Stimulated activated CD8-positive, alpha-beta memory T cell treated with anti-CD3 and anti-CD28 coated beads, Interleukin-7, amount 100 ng/mL, for 48 hours (primary cell): ENCODE measurements at places on chromosomes 6 and 20.

- no peak for DNase-seq
Observed at GRCh38 chr20:45098103-45098773, 2.7 kb downstream of the KCNS1 start.

DNA sequence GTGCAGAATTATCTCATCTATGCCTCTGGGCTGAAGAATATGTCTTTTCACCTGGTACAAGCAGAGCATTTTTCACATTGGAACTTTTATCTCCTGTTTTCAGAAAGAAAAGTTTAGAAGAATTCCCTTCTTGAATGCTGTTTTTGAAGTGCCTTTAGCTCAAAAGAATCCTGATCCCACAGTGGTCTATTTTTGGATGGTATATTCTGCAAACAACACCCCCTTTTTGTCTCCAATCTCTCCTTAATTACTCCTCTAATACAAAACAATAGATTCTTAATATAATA is 57.7 kb upstream of the HFE start:
- DNase-seq, result no peak

- no peak for DNase-seq
Observed at GRCh38 chr6:40343318-40343876, 243.8 kb downstream of the LRFN2 start.

GRCh38 chr20:878511-879307 is 37.4 kb downstream of the ANGPT4 start:
- DNase-seq, result no peak

- no peak for DNase-seq
Observed at GRCh38 chr20:11902285-11902697, 15.4 kb upstream of the BTBD3 start.

GRCh38 chr6:118935978-118936703 is 1.2 kb upstream of the MCM9 start:
- DNase-seq, result no peak

- no peak for DNase-seq
Observed at GRCh38 chr6:2543321-2543720, 207.4 kb downstream of the MYLK4 start.

DNA sequence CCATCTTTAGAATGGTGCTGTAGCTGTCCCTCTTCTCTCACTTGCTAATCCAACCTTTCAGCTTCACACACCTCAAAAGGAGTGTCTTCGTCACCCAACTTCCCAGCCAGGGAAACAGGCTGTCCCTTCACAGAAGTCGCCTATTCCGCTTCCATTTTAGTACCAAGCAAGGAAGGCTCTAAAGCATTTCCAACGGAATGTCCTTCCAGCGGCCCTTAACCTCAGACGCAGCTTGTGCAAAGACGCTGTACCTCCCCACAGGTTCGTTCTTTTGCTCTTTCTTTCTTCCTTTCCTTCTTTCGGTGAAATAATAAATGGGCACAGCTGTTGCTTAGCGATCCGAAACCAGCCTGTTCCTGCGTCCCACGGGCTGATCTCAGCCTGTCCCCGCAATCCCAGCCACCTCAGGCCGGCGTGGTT is 1.5 kb downstream of the PTPRT start:
- DNase-seq, result no peak

GRCh38 chr6:52579006-52579660 is 2.3 kb upstream of the TRAM2 start:
- no peak for DNase-seq

DNA sequence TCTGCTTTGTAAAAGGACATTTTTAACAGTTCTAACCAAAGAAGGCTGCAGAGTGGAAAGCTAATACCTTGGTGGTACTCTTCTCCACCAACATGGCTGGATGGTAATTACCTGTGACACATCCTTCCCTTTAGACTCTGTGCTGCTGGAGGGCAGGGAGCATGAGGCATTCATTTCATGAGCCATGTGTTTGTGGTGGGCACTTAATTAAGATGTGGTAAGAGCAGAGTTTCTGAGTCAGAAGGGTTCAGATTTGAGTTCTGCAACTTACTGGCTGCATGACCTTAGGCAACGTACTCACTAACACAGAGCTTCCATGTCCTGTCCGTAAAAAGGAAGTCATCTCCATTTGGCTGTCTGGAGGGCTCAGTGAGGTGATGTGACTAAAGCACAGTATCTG is 9.1 kb upstream of the ZNF133 start:
- DNase-seq, result no peak

DNA sequence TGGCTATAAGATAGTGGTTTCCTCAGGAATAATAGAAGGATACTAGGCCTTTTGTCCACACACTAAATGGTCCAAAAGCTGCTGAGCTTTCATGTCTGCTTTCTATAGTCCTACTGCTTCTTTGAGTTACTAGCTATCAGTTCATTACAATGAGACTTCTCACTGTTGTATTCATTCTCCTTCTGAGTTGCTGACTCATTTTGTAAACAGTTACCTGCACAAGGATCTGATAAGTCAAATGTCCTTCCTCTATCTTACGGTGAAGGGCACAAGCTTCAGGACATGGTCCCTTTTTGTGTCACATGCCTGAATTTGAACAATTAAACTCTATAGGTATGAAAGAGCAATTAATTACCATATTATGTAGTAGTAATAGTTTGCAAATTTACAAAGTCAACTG is 90.5 kb downstream of the MAN1A1 start:
- no peak for DNase-seq

GRCh38 chr20:58557733-58558342 is 42.6 kb upstream of the APCDD1L start:
- no peak for DNase-seq

- DNase-seq, result no peak
Observed at GRCh38 chr20:49859807-49860206, 47.2 kb downstream of the SLC9A8 start.

DNA sequence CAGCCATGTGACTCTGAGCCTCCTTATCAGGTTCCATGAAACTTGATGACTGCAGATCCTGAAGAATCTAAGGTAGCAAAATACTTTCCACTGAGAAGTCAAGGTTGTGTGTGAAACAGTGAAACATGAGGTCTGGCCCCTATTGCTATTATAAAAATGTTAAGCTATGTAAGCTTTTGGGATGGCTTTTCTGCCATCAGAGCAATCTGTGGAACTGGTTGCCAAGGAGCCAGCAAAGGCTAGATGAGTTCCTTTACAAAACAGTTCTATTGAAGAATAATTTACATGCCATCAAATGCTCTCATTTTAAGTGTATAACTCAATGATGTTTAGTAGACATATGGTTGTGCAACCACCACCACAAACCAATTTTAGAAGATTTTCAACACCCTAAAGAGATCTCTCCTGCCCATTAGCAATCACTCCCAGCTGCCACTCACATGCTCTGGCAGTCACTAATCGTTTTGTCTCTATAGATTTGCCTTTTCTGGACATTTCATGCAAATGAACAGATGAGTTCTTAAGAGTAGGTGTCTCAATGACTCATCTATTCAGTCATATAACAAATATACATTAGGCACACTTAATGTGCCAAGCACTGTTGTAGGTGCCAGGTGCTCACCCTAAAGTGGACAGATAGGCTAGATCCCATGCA is 19.9 kb upstream of the MEP1A start:
- DNase-seq, result no peak

- no peak for DNase-seq
Observed at GRCh38 chr6:116221911-116222310, 32.0 kb downstream of the TSPYL4 start.

GRCh38 chr6:37007340-37008043 is 2.0 kb downstream of the FGD2 start:
- DNase-seq, result no peak

- DNase-seq, result no peak
Observed at GRCh38 chr6:19549109-19549508, 288.1 kb upstream of the ID4 start.

DNA sequence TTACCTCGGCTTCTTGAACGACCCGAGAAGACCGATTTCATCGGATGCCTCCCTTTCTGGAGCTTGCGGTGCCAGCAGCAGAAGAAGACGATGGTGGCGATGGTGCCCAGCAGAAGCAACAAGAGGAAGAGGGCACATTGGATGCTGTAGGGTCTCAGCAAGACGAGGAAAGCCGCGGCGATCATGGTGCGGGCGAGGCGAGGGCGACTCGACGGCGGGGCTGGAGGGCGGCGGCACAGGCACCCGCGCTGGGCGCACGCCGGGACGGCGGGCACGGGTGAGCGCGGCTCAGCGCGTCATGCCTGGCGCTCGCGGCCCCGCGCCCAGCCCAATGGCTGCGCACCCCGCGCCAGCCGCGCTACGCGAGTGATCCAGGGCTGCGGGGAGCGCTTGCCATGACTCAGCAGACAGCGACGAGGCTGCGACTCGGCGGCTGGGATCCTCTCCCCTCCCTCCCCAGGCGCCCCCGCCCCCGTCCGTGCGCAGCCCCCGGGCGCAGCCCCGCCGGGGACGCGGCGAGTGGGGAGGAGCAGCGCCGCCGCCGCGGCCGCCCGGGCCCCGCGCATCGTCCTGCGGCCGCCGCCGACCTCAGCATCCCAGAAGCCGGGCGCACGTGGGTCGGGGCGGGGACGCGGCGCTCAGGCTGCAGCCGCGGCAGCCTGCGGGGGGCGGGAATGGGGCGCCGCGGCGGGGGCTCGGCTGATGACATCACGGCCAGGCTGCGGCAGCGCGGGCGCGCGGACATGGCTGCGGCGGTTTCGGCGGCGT is at the start of gene BEND6:
Gene BEND6, plus strand, starts transcription at position 705 of the 768 bp plus-strand sequence. CDS start 26,704 bp downstream, outside the sequence.
- DNase-seq, result no peak

DNA sequence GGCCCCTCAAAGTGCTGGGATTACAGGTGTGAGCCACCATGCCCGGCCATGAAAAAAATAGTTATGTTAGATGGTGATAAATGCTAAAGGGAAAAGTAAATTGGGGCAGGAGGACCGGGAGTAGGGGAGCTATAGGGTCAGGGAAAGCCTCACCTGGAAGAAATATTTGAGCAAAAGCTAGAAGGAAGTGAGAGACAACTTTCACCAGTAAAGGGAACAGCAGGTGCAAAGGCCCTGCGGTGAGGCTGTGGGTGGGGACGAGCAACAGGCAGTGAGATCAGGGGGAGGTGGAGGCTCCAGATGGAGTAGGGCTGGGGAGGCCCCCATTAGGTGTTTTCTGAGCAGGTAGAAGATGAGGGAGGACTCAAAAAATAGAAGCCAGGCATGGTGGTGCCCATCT is 16.0 kb downstream of the BCAS4 start:
- DNase-seq, result no peak
